ENCODE measurements at places on chromosomes 11 and 22.

- no peak for DNase-seq
Observed at GRCh38 chr22:39731481-39731880, 160.9 kb downstream of the CACNA1I start.

DNA sequence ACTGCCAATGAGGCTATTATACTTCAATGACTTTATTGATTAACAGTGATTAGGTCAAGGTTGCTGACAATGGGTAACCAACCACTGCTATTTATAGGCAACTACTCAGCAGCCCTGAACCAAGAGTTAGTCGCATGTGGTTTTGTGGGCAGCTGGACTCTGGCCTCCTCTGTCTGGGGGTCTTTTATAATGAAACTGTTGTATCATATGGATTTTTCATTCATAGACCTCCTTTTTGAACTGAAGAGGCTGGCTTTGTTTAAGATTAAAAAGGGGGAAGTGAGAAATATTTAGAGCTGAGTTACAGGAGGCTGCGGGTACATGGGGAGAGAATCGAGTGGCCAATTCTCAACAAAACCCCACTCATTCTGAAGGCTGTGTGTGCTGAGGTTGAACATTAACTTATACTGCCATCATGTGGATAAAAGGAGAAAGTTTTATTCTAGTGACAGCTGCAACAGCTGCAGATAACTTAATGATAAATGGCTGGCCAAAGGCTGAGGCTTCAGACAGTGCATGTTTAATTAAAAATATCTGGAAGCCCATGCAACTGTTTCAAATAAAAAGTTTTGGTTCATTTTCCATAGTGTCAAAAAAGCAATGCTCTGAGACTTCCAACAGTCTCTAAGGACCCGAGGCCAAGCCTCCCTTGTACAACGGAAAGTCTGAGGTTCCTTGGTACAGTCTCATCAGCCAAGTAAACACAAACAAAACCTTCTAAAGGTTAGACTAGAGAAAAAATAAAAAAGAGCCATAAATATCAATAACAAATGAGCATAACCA lies 682.6 kb downstream of the KCNA4 start:
- DNase-seq = no peak

GRCh38 chr11:19800162-19800561 lies 87.5 kb downstream of the NAV2 start:
- DNase-seq = no peak

DNA sequence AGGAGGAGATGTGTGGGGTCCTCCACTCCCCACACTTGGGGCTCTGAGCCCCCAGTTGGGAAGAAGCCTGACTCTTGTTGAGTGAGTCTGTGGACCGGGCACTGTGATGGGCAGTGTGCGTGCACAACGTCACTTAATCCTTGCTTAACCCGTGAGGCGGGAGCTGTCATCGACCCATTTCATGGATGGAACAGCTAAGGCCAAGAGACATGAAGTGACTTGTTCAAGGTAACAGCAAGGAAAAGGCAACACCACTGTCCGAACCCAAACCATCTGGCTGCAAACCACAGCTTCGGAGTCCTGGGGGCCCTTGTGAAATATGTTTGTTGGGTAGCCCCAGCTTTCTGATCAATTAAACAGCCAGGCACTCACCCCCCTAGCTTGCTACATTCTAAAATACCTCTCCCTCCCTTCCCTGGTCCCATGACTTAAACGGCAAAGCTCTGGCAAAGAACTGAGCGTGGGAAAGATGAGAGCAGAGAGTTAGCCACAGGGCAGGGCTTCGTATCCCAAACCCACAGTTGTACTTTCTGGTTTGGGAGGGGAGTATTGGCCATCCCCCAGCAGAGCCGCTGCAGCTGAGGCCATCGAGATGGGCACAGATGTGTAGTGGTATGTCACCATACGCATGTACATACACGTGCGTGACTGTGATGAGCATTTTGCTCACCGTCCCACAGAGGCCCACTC lies 26.3 kb downstream of the FADS2 start:
- no peak for DNase-seq

DNA sequence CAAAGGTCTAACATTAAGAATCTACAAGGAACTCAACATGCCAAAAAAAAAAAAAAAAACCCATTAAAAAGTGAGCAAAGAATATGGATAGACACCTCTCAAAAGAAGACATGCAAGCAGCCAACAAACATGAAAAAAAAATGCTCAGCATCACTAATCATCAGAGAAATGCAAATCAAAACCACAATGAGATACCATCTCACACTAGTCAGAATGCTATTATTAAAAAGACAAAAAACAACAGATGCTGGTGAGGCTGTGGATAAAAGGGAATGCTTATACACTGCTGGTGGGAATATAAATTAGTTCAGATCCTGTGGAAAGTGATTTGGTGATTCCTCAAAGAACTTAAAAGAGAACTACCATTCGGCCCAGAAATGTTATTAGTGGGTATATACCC lies 257.7 kb upstream of the PLET1 start:
- DNase-seq = no peak

DNA sequence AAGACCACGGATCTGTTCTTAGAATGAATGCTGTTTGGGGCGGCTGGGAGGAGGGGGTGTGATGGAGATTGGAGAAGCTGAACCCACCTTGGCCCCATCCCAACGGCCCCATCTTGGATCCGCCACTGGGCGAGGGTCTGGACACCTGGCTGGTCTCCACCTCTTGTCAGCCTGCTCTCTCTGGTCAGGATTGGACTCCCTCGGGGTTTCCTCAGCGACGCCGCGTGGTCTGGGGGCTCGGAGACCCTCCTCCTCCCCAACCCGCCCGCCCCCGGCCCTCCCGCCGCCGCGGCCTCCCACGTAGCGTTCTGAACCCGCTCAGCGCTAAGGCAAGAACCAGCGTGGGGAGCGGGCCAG lies 4.3 kb upstream of the FLI1 start:
- no peak for DNase-seq

DNA sequence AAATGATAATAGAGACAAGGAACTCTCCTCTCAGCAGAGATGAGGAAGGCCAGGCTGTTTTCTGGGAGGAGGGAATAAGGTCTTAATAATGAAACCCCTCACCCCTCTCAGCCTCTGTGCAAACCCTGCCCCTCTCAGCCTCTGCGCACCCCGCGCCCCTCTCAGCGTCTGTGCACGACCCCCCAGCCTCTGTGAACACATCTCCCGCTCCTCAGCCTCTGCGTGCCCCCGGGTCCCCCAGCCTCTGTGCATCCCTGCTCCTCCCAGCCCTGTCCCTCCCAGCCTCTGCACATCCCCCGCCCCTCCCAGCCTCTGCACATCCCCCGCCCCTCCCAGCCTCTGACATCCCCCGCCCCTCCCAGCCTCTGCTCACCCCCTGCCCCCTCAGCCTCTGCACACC lies 837.8 kb downstream of the TBC1D22A start:
- no peak for DNase-seq

All from activated gamma-delta T cell treated with Interleukin-2 at 50 U/mL for 16 hours (primary cell).